EH (cell line): ENCODE measurements at places on chromosomes 5 and 9.

DNA sequence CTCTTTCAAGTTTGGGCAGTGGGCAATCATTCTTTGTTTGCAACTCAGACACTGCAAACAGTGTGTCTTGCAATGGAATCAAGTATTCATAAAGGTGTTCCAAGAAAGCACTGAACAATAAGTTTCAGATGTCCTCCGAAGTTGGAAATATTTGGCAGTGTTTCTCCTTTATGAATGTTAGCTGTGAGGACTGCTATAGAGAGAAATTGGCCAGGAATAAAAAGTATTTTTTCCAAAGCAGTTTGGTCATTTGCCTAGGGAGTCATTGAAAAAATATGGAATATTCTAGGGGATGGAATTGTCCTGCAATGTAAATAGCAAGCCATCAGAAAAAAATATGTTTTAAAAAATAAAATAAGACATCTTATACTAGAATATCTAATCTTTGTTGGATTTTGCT is 688.6 kb upstream of the SEMA6A start:
- no peak for DNase-seq

DNA sequence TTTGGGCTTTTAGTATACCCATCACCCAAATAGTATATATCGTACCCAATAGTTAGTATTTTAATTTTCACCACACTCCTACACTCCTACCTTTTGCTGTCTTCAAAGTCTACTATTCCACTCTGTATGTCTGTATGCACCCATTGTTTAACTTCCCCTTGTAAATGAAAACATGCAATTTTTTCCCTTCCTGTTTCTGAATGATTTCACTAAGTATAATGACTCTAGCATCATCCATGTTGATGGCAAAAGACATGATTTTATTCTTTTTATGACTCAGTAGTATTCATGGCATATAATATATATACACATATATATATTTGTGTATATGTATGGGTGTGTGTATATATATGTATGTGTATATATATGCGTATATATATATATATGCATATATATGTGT is 63.1 kb upstream of the FAM174A start:
- no peak for DNase-seq

DNA sequence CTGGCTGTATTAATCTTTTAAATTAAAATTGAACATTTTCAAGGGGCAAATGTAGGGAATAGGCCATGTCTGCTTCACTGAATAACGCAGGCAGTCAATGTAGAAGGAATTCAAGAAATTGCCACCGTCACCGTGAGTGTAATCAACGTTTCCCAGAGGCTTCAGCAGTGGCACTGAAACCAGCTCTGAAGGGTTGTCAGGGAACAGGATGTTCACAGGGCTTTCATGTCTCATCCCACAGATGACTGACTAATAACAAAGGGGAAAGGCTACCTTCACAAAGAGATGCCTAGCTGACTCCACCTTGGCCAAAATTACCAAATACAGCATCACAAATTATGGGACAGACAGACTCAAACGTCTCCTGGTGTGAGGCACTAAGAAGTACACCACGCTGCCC is 70.4 kb upstream of the SIMC1 start:
- no peak for DNase-seq

DNA sequence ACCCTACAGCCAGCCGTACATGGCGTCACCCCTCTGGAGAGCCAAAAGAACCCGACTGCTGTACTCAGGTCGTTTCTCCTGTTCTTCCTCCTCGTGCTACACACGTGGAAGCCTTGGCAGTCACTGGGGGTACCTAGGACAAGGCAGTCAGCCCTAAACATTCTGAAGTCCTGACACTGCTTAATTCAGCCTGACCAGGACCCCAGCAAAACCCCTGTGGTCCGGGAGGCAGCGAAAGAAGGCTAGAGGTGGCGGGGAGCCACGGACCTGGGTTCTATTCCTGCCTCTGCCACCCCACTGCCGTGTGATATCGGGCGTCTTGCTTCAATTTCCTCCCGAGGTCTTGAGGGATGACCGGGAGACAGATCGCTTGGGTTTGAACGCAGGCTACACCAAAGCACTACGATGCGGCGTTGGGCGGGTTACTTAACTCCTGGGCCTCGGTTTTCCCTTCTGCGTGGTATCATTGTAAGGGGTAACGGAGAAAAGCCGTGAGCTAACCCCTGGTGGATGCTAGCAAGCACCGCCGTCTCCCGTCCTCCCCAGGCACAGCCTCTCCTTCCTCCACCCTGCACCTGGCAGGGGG is 429 bp upstream of the ARL10 start:
- DNase-seq, result no peak

DNA sequence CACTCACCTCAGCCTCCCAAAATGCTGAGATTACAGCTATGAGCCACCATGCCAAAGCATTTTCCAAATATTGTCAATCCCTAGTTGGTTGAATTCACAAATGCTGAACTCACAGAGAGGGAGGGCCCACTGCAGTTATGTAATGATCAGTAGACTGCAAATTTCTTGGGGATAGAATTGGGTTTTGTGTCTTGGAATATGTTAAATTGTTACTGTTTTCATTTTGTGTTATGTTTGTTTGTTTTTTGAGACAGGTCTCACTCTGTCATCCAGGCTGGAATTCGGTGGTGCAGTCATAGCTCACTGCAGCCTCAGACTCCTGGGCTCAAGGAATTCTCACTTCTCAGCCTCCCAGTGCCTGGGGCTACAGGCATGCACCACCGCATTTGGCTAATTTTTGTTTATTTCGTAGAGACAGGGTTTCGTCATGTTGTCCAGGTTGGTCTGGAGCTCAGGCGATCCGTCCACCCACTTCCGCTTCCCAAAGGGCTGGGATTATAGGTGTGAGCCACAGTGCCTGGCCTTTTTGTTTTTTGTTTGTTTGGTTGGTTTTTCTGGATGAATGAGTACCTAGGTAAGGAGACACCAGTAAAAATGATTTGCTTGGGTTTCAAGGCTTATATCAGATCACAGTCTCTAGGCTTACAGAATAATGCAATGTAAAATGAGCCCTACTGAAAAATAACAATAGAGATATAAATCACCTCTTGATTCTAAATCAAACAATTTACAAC is 31.5 kb upstream of the LMNB1 start:
- no peak for DNase-seq

- no peak for DNase-seq
Measured at GRCh38 chr5:105632043-105632442, 2038.7 kb downstream of the EFNA5 start.

DNA sequence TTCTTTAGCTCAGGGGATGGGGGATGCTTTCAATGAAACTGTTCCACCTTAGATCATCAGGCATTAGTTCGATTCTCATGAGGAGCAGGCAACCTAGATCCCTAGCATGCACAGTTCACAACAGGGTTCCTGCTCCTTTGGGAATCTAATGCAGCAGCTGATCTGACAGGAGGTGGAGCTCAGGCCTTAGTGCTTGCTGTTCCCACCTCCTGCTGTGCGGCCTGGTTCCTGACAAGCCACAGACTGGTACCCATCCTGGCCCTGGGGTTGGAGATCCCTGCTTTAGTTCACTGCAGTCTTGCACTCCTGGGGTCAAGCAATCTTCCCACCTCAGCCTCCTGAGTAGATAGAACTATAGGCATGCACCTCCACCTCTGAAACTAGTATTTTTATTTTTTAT is 1369.8 kb upstream of the NUDT12 start:
- DNase-seq, result no peak

DNA sequence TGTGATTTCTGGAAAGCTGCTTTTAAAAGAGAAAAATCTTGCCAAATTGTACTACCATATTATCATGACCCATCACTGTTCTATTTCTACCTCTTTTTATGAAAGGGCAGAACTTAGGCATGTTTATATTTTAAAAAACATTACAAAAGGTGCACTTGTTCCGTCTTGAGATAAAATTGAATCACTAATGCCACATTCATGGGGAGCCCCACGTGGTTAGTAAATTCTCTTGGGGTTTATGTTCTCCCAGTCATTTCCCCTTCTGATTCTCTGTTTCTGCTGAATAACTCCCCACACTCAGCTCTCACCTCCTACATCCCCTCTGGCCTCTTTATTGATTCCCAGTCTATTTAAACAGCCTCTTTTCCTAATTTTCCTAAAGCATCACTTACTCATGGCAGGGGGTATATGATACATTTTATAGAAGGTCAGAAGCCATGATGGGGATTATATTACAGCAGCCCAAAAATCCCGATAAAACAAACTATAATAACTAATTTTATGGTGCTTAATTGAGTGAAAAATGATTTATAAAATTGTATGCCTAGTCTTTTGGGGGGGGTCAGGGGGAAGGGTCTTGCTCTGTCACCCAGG is 19.7 kb upstream of the VLDLR start:
- DNase-seq, result no peak

DNA sequence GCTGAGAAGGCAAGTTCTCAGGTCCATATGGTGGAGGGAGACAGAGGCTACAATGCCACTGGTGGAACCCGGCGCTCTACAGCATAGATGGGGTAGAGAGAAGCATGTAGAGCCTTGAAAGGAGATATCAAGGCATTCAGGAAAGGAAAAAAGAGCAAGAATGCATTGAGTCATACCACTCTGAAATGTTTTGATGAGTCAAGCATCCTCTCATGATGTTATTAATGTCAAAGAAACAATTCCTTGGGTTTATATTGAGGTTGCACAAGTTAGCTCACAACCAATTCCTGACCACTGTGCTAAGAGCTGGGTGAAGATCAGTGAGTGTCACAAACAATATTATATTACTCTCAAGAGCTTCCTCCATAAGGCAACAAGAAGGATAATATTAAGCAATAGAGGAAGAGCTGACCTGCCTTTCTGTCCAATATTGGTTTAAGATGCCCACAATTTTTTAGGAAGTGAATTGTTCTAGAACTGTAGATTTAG is 178.0 kb downstream of the RFK start:
- peak; percentile 95 for DNase-seq
